HTR-8/SVneo (cell line): ENCODE measurements at places on chromosomes 11 and 22.

GRCh38 chr11:73760135-73760678 lies 667 bp downstream of the RAB6A start:
- peak; percentile 55 for DNase-seq

GRCh38 chr11:85094795-85095194 lies 532.3 kb downstream of the DLG2 start:
- DNase-seq: no peak

GRCh38 chr11:120632579-120632978 lies 121.0 kb downstream of the GRIK4 start:
- DNase-seq: no peak

- DNase-seq: no peak
Observed at GRCh38 chr11:134633276-134633675, 221.2 kb upstream of the B3GAT1 start.

GRCh38 chr11:35344681-35345574 lies 74.4 kb downstream of the SLC1A2 start:
- no peak for DNase-seq

DNA sequence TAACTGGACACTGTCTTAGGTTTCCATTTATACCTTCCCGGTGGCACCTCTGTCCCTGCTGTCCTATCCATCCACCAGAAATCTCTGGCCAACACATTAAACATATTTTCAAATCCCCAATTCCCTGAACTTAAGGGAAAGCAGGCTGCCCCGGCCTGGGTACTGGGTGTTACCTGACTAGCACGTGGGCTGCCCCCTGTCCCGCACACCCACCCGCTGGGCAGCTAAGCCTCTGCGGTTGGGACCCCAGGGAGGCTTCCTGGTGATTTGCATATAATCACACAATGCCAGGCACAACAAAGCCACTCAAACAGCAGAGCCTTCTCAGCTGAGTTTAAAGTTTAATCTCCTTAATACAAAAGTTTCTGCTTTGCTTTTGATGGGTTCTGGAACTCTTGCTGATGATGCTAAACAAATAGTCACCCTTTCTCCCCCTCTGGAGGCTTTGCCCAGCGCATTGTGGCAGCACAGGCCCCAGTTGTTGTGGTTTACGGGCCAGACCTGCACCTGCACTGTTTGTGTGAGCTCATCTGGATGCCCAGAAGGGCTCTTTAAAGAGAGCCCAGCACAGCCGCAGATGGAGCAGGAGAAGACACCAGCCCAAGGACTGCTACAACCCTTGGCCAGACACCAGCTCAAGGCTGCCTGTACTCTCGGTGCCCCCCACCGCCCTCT lies 59.9 kb upstream of the POU2AF1 start:
- DNase-seq: no peak

DNA sequence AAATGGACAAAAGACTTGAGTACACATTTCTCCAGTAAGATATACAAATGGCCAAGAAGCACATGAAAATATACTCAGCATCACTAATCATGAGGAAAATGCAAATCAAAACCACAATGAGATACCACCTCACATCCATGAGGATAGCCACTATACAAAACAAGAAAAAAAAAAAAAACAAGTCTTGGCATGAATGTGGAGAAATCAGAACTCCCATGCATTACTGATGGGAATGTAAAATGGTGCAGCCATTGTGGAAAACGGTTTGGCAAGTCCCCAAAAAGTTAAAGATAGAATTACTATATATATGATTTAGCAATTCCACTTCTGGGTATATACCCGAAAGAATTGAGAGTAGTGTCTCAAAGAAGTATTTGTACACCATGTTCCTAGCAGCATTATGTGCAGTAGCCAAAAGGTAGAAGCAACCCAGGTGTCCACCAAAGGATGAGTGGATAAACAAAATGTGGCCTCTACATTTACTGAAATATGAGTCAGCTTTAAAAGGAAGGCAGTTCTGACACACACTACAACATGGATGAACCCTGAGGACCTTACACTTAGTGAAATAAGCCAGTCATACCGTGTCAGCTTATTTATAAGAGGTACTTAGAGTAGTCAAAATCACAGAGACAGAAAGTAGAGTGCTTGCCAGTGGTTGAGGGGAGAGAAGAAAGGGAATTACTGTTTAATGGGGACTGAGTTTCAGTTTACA lies 146.3 kb downstream of the WNT7B start:
- no peak for DNase-seq

GRCh38 chr11:12023015-12023414 lies 14.6 kb upstream of the DKK3 start:
- DNase-seq: no peak

- no peak for DNase-seq
Observed at GRCh38 chr11:105070306-105070705, 25.2 kb upstream of the CARD16 start.

DNA sequence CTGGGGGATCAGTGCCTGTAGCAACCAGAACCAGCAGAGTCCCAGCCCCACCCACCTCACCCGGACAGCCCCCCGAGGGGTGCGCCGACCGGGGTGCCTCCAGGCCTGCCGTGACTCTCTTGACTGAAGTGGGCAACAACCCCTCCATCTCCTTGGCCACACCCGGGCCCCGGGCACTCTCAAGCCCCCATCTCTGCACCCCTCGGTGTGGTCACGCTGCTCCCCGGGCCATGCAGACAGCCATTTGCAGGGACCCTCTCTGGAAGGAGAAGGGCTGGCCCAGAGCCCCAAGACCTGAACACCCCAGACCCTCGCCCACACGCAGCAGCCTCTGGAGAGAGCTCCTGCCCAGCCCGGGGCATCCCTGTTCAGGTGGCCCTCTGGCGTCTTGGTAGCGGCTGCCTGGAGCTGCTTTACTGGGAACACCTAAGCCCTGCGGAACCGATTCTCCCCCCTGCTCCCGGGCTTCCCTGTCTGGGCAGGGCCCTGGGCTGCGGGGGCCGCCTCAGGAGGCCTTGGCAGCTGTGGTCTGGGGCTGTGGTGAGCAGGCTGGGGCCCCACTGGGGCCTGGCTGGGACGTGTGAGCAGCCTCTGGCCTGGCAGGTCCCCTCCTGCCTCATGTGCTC lies 84.9 kb downstream of the WNT7B start:
- no peak for DNase-seq

DNA sequence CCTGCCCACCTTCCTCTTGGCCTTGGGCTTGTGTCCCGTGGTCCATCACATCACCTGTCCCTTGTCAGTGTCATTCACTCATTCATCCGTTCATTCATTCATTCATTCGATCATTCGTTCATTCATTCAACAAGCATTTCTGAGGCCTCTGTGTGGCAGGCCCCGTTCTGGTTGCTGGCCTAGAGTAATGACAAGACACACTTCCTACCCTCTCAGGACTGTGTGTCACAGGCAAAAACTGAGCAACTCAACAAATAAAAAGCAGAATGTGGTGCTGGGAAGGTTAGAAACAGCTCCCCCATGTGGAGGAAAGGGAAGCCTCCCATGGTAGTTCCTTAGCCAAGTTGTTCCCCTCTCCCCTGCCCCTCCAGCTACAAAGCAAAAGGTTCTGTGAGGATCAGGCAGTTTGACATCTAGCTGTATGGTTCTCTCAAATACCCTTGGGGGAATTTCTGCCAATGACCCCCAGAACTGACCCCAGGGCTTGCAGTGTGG lies 1.6 kb upstream of the OMP start:
- no peak for DNase-seq

GRCh38 chr22:40444178-40444831 lies 73.9 kb downstream of the SGSM3 start:
- no peak for DNase-seq

DNA sequence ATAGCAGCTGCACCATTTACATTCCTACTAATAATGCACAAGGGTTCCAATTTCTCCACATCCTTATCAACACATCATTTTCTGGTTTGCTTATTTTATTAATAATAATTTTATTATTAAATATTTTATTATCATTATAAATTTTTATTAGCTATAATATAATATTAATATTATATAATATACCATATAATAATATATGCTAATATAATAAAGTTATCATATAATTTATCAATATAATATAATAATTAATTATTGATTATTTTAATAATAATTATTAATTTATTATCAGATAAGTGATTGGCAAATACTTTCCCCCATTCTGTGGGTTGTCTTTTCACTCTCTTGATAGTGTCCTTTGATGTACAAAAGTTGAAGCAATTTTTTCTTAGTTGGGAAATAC lies 27.7 kb downstream of the OR2AT4 start:
- DNase-seq: no peak

DNA sequence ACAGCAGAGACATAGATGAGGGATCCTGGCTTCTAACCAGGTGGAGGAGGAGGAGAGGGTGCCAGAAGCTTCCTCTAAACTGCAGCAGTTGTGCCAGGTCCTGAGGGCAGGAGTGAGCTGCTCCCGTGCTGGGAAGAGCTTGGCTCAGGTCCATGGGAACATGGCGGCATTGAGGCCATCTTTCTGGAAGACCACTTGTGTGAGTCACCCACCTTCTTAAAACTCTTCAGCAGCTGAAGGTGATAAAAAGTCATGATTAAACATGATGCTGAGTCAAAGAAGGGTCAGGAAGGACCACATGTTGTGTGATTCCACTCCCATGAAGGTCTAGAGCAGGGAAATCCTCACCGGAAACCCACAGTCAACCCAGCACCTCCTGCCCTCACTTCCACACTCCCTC lies 35.1 kb downstream of the LINC01488 start:
- DNase-seq: no peak

- peak; percentile 77 for DNase-seq
Observed at GRCh38 chr22:35430897-35431322, 31.0 kb downstream of the MCM5 start.

DNA sequence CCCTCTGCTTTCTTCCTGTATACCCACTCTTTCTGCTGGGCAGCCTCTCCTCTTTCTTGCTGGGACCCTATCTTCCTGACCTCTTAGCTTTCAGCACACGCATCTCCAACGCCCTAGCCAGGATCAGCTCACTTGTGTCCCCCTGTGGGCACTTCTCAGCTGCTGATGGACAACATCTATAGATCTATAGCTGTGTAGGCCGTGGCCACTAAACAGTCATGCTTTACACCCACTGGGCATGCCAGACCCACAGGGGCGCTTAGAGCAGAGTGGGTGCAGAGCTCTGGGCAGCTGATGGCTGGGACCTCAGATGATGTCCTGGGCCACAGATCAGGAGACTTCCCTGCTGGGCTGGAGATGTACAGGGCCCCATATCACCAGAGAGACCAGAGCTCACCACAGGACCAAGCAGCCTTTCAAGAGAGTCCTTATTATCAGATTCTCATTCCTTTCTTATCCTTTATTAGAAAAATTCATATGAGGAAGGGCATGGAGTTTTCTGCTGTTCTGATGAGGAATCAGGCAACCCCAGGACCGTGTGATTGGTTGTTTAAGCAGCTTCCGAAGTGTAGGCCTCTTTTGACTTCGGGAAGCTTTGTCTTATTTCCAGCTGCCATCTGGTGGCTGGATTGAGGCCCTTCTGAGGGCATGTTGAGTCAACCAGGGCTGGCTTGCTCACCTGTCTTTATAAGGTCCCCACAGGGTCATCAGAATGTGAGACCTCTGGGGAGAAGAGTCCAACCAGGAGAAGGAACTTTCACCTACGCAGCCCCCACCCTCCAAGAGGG lies 60.5 kb downstream of the OSBP2 start:
- DNase-seq: peak; percentile 66

DNA sequence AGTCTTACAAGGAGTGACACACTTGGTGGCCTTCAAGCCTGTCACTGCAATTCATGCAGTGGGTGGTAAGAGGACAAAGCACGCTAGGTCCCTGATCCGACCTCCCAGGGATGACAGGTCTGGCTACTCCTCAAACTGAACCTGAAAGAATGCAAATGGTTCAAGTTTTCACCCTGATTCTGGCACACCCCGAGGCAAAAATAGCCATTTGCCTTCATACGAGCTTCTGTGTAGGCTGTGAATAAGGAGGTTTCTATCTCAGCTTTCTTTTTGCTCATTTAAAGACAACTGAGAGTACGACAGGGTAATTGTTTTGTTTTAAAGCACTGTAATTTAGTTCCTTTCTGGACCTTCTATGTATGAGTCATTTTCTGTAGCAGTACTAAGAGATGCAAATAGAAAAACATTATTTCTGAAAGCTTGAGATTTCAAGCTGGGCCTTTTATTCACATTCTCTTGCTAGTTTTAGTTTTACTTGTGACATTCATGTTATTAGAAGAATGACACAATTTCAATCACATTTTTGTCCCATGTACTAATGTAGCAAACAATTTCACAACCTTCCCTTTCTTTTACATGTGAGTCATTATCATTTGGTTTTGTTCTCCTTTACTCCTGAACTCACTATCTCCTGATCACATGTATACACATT lies 56.6 kb upstream of the FDX1 start:
- no peak for DNase-seq

GRCh38 chr22:38038426-38038825 lies 18.8 kb upstream of the PICK1 start:
- DNase-seq: no peak

DNA sequence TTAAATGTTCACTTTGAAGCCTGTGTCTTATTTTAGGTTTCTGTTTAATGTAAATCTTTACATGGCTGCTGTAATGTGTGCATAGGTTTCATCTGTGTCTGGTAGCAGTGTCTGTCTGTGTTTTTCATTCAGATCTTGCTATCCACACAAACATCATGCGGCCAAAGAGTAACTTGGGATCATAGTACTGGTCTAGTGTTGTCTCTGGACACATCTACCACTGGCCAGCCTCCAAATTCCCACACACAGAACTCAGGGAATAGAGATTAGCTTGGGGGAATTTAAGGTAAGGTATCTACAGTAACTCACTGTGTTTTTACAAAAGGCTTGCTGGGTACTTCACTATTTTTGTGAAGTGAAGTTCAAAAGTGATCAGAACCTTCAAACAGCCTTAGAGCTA lies 32.1 kb upstream of the ZNF143 start:
- no peak for DNase-seq

- peak; percentile 21 for DNase-seq
Observed at GRCh38 chr11:128328955-128329551, 258.3 kb downstream of the ETS1 start.

GRCh38 chr22:45157907-45158306 lies 5.8 kb upstream of the NUP50 start:
- no peak for DNase-seq
